WTC11 (cell line): ENCODE measurements at places on chromosomes 11 and 22. TPM values are rescaled to one million over a fixed set of nuclear protein-coding genes. Genes with fewer than 3 reads are reported as not detected.

The FADD gene
- 49.0 to 58.6 TPM (median 53.9 TPM) in 3 replicates for total RNA-seq

The MFRP gene
- total RNA-seq, result not detected in 3 replicates

The WT1 gene
- 0.09 to 0.16 TPM in 2 of 3 replicates, not detected in the other for total RNA-seq

The AMOTL1 gene
- 23.4 to 39.8 TPM (median 26.4 TPM) in 3 replicates for total RNA-seq

The NEFH gene
- 2.6 to 3.7 TPM (median 3.7 TPM) in 3 replicates for total RNA-seq

The SMIM35 gene
- total RNA-seq, result not detected in 3 replicates

The ARFIP2 gene
- total RNA-seq, result 46.0 to 53.1 TPM (median 46.1 TPM) in 3 replicates
